Stimulated activated CD8-positive, alpha-beta memory T cell treated with anti-CD3 and anti-CD28 coated beads, Interleukin-2, amount 100 ng/mL, for 1 hour (primary cell): ENCODE measurements at places on chromosomes 12 and 14.

DNA sequence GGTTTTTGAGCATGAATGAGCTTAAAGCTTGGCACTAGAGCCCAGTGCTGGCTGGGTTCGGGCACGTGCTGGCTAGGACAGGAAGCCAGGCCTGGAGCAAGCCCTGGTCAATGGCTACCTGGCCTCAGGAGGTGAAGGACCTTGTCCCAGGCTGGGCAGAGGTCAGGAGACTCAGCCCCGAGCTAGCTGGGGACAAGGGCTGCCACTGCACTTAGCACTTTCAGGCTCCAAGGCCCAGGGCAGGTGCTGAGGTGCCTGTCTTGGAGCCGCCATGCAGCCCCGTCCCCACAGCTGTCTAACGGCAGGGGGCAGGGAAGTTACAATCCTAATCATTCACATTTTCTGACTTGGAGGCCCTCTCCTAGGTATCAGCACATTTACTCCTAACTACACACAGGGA lies 4.3 kb upstream of the AQP6 start:
- no peak for DNase-seq

DNA sequence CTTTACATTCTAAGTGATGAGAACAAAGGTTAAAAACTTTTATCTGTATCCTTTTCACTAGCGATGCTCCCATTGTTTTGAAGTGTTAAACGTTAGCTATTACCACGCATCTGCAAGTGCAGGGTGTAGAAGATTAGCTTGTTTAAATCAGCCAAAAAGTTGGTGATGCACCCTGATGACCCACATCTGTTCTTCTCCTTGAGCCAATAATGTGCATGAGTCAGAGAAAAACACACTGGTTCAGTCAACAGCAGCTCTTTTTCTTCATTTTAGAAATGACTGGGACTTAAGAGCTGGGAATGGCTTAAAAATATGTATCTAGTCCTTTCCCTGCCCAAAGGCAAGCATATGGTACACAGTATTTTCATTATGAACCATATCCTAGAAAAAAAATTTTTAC lies 323.5 kb upstream of the PDE3A start:
- DNase-seq, result no peak

- no peak for DNase-seq
Measured at GRCh38 chr14:67722293-67722692, 20.6 kb downstream of the RDH12 start.

GRCh38 chr14:105902131-105902898 lies 375.9 kb downstream of the TMEM121 start:
- DNase-seq, result no peak

DNA sequence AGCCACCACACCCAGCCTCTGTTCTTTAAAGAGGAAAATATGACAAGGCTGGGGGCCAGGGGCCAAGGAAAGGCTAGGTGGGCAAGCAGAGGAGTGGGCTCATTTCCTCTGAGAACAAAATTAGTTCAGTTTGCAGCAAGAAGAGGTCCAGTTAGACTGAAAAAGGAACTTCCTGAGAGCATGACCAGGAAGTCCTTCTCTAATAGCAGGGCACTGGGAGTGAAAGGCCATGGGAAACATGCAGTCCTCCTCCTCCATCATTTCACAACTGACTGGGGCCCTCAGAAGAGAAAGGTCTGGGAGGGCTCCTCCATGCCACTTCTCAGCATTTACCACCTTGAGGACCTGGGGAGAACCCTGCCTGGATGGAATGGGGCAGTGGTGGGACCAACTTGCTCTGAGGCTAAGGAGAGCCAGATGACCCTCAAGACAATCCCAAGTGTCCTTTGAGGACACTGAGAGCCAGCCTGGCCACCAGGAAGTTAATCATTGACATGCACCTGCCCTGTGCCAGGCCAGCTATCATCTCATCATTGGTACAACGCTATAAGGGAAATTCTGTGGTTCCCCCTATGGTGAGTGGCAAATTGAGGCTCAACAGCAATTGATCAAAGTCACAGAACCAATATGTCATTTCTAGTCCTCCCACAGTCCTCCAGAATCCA lies 2.0 kb downstream of the AQP2 start:
- DNase-seq, result no peak

- no peak for DNase-seq
Measured at GRCh38 chr14:68781161-68782021, 11.5 kb downstream of the ZFP36L1 start.

DNA sequence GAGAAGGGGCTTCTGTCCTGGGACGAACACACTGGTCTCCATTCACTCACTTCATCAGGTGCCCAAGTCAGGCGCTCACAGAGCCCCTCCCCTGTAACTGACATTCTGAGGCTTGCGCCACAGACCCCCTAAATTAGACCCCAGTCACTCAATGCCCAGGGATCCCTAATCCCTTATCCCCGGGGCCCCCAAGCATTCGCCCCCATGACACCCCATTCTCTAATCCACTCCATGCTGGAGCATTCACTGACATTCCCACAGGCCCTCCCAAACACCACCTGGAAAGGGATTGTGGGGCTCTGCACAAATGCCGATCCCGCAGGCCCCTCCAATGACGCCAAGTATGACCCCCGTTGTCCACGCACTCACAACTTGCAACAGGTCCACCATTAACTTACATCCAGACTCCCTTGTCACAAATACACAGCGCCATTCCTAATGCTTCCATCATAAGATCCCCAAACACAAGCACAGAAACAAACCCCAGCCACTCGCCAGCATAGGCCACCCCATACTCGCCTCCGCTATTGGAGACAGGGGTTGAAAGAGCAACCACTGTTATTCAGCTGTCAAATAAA lies 1.5 kb downstream of the ZNF605 start:
- no peak for DNase-seq
